ENCODE measurements at places on chromosomes 12 and 14.
A peak's percentile ranks its signal among the peaks of the same experiment; 100 is the strongest.

- no peak for DNase-seq
- H3K27ac ChIP-seq: no peak overlapping the region
- H3K27me3 ChIP-seq: no peaks in the 10 kb centered on the region
- H3K36me3 ChIP-seq: peaks cover 55% of the 10 kb centered on the region
Observed at GRCh38 chr12:131982041-131982440, 32.3 kb downstream of the EP400 start.

- no peaks in the 10 kb centered on the region for H3K36me3 ChIP-seq
- H3K27me3 ChIP-seq: no peaks in the 10 kb centered on the region
- H3K27ac ChIP-seq: no peak overlapping the region
- no peak overlapping the region for H3K4me3 ChIP-seq
- no peaks in the 10 kb centered on the region for H3K4me1 ChIP-seq
Observed at GRCh38 chr12:105948331-105948730, 190.4 kb downstream of the NUAK1 start.

GRCh38 chr14:66944872-66945271 is 244.4 kb upstream of the GARIN2 start:
- H3K4me1 ChIP-seq: no peaks in the 10 kb centered on the region
- no peaks in the 10 kb centered on the region for H3K27me3 ChIP-seq
- DNase-seq: no peak
- H3K36me3 ChIP-seq: no peaks in the 10 kb centered on the region
- no peak overlapping the region for H3K4me3 ChIP-seq

DNA sequence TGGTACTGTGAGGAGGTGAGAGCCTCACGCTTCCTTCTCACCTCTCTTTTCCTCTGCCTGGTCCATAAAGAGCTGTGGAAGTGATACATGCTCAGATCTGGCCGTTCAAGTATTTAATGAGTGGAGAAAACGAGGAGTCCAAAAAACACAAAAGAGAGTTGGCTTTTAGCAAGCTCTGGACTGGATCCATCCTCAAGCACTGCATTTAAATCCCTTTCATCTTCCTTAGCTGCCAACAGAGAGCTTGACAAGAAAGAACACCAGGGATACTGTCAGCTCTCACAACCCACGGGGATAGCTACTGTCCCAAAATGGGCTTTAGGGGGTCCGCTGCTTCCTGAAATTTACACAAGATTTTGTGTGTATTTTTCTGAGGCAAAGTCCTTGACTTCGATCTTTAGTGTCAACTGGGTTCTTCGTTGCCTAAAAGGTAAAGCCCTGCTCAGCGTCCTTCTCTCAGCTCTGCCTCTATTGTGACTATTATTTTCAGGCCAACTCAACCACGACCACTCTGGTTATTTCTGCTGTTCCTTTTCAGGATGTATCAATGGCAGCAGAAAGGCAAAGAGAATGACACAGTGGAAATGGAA is 120.9 kb downstream of the TMTC1 start:
- H3K4me3 ChIP-seq: no peak overlapping the region
- no peaks in the 10 kb centered on the region for H3K4me1 ChIP-seq

DNA sequence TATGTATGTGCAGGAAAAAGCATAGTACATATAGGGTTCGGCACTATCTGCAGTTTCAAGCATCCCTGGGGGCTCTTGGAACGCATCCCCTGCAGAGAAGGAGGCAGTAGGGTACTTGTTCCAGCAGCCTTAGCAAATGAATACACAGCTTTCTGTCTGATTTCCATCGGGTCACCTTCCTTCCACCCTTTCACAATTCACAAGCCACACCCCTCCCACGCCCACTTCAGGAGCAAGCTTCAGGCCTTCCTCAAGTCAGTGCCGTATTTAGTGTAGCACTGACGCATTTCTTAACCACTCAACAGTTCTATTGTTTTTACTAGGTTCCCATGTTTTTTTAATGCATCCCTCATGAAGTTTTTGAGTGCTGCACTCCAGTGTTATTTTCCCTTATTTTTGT is 64.2 kb downstream of the CLMN start:
- DNase-seq: no peak
- H3K27ac ChIP-seq: no peak overlapping the region
- H3K4me3 ChIP-seq: no peak overlapping the region
- no peaks in the 10 kb centered on the region for H3K27me3 ChIP-seq
- no peaks in the 10 kb centered on the region for H3K36me3 ChIP-seq

DNA sequence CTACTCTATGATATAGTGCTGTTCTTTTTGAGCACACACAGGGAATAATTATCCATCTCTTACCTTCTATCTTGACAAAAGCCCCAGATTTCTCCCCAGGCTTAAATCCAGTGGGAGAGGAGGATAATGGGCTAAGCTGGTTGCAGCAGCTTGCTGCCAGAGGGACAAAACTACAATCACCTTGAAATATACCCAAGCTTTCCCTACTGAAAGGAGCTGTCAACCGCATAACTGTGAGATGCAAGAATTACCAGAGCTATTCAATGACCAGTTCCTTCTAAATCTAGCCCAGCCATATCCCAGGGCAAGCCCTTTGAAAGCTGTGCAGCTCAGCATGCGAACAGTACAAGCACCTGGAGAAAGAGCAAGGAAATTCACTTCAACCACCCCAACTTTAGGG is 943 bp upstream of the MGAT4C start:
- no peak overlapping the region for H3K27ac ChIP-seq
- H3K27me3 ChIP-seq: no peaks in the 10 kb centered on the region
- no peak for DNase-seq
- no peaks in the 10 kb centered on the region for H3K4me1 ChIP-seq

DNA sequence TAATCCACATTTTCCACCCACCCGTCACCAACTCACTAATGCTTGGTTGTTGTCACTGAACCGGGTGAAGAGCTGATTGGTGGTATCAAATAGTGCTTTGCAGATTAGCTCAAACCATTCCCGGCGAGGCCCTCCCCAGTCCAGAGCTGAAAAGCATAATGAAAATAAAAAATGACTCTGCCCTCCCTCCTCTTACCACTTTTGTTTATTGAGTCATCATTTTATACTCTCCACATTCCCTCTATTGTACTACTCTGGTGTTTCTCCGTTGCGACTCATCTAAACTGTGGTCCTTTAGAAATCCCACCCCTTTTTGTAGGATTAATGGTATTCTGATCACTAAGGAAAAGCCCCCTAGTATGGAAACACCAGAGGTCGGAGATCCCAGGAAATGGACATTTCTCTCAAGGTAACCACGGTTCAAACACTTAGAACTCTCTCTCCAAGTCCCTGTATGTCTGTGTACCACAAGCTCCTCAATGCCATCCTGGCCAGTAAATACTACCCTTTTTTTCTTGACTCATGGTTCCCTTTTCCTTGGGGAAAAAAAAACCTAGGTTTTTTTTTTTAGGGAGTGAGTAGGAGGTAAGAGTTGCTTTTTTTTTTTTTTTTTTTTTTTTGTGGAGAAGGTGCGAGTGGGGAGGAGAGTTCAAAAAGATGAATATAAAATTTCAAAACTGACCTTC is 42.0 kb downstream of the AREL1 start:
- H3K27ac ChIP-seq: no peak overlapping the region
- H3K4me3 ChIP-seq: no peak overlapping the region
- no peaks in the 10 kb centered on the region for H3K27me3 ChIP-seq
- H3K36me3 ChIP-seq: peaks cover 79% of the 10 kb centered on the region
- H3K4me1 ChIP-seq: no peaks in the 10 kb centered on the region
- DNase-seq: no peak

GRCh38 chr14:90040411-90040810 is 21.4 kb upstream of the KCNK13 start:
- H3K27me3 ChIP-seq: no peaks in the 10 kb centered on the region
- no peak overlapping the region for H3K4me3 ChIP-seq
- no peaks in the 10 kb centered on the region for H3K4me1 ChIP-seq

DNA sequence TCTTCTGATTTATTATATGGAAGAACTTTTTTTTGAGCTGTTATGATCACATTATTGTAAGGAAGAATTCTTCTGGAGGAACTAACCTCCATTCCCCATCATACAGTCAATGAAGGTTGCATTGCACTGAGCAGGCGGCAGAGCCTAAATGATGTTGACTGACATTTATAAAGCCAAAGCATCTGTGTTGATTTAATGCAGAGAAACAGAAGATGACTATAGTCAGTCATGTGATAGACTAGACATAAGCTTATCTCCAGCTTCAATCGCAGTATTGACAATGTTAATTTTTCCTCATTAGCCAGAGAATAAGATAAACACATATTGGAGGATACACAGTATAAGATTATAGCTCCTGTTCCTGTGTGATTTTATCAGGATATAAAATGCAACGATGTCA is 82.0 kb downstream of the PRICKLE1 start:
- H3K36me3 ChIP-seq: no peaks in the 10 kb centered on the region
- no peak overlapping the region for H3K27ac ChIP-seq
- H3K27me3 ChIP-seq: no peaks in the 10 kb centered on the region
- no peaks in the 10 kb centered on the region for H3K4me1 ChIP-seq
- no peak for DNase-seq

DNA sequence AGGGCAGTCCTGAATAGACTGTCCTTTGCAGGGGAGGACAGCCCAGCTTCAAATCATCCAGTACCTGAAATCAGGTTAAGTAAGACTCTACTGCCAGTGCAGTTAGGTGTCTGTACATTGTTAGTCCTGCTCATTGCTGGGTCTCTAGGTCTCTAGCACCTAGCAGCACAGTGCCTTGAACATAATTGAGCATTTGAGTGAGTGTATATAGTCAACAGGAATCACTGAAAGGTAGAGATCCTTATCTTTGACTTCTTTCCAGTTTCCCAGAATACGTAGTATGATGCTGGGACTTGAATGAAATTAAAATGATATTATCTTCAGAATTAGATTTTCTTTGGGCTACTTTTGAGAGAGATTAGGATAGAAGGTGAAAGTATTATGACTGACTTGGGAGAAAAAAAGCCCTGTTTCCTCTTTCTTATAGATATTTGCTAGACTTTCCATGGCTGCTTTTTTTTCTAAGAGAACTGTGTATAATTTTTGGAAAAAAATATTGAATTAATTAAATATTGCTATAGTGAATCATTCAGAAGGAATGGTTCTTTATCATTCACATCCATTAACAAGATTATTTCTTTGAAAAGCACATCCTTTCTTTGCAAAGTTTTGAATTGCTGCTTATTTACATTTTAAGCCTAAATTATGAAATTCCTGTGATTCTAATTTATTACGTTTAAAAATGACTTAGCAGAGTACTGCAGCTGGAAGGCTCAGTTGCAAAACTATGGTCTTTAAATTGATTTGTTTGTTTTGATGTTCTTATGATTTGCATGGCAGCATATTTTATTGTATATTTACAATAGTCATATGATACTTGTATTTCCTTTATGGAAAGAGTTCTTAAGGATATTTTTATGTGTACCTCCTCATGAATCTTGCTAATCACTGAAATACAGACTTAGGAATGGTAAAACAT is 51.6 kb downstream of the PPP4R4 start:
- H3K27me3 ChIP-seq: no peaks in the 10 kb centered on the region
- H3K4me3 ChIP-seq: no peak overlapping the region
- H3K36me3 ChIP-seq: no peaks in the 10 kb centered on the region
- H3K27ac ChIP-seq: no peak overlapping the region

GRCh38 chr12:62632411-62632918 is 165.8 kb downstream of the MON2 start:
- H3K36me3 ChIP-seq: no peaks in the 10 kb centered on the region
- no peaks in the 10 kb centered on the region for H3K27me3 ChIP-seq
- H3K27ac ChIP-seq: no peak overlapping the region

GRCh38 chr12:48285751-48286650 is 64.7 kb downstream of the ZNF641 start:
- no peak for DNase-seq
- no peak overlapping the region for H3K4me3 ChIP-seq
- no peaks in the 10 kb centered on the region for H3K4me1 ChIP-seq

DNA sequence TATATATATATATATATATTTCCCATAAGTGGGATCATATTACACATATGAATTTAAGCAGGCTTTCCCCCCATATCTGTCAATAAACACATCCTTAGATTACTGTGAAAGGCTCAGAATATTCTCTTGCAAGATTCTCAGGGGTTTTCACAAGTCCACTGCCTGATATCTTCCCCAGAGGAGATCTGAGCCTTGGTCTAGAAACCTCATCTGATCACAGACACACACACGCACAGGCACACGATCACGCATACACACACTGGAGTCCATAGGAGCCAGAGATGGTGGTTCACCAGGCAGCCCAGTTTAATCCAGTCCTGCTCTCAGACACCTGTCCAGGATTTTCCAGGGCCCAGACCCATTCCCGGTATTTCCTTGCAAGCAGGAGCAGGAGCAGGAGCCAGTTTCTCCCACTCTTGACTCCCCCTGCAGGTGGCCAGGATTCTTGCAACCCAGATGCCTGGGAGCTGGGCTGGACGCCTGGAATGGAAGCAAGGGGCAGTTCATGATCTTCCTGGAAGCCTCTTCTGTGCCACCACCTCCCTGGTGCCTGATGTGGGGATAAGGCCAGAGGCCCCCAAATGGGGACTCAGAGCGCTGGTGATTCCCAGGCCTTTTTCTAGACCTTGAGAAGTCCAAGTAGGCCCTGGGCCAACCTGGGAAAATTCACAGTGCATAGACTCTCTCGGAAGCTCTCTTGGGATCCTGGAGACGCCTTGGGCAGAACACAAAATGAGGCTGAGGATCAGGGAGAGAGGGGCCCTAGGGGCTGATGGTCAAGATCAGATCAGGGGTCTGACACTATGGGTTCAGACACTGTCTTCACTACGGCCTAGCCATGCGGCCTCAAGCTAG is 16.5 kb upstream of the KRT78 start:
- no peaks in the 10 kb centered on the region for H3K36me3 ChIP-seq
- H3K4me3 ChIP-seq: no peak overlapping the region
- DNase-seq: peak; percentile 75
- H3K27me3 ChIP-seq: no peaks in the 10 kb centered on the region

All from adrenal gland (tissue), 19 donors.